ENCODE measurements at places on chromosomes 12 and 14.
A peak's percentile ranks its signal among the peaks of the same experiment; 100 is the strongest.

- DNase-seq: no peak
Measured at GRCh38 chr12:104567832-104568486, 111.2 kb downstream of the CHST11 start.

DNA sequence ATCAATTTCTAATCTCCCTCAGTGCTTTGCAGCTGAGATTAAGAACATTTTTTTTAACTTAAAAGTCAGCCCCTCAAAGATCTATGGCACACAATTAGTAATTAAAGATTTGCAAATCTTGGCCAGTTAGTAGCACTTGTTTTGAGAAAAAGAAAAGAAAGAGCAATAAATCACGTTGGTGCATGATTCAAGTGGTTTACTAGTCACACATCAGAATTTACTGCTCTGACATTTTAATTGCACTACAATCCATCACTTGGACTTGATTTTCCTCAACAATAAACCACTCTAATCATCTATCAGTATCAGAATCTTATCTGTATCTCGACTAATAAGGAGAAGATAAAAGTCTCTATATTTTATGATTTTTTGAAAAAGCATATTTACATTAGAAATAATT, 154.3 kb downstream of the HELB start:
- DNase-seq: no peak

DNA sequence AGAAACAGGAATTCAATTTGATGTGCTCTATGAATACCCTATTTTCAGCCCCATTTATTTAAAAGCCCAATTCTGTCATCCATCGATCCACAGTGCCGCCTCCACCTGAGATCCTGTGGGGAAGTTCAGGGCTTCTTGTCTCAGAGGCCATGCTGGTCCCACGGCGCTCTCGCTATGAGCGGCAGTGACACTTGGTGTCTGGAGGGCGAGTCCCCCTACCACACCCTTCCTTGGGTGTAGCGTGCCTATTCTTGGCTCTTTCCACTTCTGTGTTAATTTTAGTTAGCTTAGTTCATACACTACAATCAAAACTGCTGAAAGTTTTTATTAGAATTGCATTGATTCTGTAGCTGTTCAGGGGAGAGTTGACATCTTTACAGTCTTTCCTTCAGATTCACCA, 73.8 kb downstream of the DDX51 start:
- DNase-seq: no peak

DNA sequence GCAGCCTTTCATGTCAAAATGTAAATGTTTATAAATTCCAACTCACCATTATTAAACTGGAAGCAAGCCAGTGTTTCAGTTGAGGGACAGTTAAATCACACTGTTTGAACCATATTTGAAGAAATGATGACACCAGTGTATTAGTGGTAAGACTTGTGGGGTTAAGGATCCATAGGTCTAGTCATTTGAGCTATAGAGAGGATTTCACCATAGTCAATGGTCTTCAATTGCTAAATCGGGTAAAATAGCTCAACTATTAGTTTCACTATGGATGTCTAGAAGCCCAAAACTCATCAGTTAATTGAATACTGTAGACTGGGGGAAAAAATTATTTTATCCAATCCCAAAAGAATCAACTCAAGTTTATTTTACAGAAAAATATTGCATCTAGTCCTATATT, 659.1 kb downstream of the NRXN3 start:
- no peak for DNase-seq

- no peak for DNase-seq
Measured at GRCh38 chr12:95173392-95174251, 43.6 kb downstream of the FGD6 start.

- DNase-seq: no peak
Measured at GRCh38 chr14:29865299-29865698, 62.3 kb downstream of the PRKD1 start.

DNA sequence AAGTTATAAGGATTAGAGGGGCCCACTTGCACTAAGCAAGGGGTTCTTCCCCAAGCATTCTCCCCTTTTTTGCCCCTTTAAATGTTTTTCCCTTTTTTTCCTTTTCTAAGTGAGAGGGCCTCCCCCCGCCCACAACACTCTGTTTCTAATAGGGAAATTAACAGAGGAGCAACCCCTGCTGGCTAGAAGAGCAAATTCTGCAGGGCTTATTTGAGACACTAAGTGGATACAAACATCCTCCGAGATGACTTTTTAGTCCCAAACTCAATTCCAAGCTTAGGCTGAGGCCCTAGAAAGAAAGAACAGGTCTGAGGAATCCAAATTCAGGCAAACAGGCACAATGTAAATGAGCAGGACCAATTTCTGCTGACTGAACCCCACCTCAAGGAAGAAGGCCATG, 138.9 kb downstream of the GPR65 start:
- DNase-seq: no peak

- no peak for DNase-seq
Measured at GRCh38 chr12:120488057-120488640, 7.8 kb upstream of the DYNLL1 start.

DNA sequence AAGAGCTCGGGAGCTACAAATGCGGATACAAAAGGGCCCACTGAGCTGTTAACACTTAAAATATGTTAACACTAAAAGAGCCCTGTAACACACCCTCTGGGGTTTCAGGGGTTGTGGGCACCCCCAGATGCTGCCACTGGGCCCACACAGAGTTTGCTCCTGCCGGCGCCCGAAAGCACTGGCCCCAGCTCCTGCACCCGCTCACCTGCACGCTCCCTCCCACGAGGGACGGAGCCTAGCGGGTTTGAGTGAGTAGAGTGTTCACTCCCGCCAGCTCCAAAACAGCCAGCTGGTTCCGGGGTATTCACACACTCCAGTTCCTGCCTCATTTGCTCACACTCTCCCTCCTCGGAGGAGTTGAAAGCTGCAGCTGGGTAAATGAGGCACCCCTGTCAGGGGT, 357.7 kb downstream of the ETNK1 start:
- no peak for DNase-seq

DNA sequence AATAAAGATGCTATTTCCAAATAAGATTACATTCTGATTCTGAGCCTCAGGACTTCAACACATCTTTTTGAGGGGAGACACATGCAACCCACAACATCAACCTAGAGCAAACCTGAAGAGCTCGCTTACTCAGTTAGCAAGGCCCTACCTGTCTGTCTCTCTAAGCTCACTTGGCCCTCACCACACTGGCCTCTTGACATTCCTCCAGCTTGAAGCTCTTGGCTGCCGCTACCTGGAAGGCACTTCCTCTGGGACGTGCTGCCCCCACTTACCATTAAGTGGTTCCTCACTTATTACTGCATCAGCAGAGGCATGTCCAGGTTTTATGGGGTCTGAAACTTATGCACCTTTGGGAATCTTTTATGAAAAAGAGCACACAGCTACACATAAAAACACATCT, 354.8 kb downstream of the GALC start:
- DNase-seq: no peak

DNA sequence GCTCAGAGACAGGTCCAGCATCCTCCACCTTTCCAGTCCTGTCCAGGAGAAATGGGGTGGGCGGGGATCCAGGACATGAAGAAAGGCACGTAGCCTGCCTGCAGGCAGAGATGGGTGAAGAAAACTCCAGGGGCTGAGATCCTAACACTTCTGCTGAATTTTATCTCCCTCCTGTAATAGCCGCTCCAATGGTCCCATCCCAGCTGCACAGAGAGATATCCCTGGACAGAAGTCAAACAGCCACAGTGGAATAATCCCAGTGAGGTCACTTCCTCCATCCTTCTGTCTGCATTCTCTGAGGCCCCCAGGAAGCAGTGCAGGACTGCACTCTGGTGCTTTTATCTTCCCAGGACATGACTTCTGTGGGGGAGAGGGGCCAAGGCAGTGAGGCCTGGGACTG, 26.3 kb downstream of the KRT18 start:
- no peak for DNase-seq

GRCh38 chr14:100670017-100670752, 56.5 kb upstream of the DLK1 start:
- DNase-seq: no peak

DNA sequence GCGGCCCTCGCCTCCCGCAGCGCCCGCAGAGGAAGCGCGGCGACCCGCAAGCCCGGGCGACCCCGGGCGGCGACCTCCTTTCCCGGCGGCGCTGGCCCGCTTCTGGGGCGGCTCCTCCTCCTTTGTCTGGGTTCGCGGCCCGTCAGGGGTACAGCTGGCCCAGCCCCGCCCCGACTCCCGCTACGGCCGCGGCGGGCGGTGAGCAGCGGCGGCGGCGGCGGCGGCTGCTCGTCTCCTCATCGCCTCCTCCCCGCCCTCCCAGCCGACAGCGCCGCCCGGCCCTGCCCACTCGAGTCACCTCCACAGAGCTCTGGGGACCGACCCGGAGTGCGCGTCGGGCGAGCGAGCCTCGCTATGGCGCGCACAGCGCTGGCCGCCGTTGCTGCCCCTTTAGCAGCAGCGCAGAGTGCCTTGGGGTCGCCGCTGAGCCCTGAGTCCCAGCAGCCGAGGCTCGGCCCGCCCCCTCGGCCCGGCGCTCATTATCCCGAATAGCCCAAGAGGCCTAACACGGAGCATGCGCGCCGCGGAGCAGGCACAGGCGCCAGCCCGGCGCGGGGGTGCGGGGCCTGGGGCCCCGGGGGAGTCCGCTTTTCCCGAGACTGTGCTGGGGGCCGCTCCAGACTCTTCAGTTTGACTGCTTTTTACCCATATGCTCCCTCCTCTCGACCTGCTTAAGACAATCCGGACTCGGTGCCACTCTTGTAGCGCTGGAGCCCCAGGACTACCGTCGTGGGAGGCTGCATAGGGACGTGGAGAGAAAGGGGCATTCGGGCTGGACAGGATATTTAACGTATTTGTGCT, at the start of gene SOS2:
SOS2 (minus strand) TSS at position 104 of the 801 bp plus-strand sequence. CDS start 295 bp downstream, outside the sequence.
- peak; percentile 63 for DNase-seq

DNA sequence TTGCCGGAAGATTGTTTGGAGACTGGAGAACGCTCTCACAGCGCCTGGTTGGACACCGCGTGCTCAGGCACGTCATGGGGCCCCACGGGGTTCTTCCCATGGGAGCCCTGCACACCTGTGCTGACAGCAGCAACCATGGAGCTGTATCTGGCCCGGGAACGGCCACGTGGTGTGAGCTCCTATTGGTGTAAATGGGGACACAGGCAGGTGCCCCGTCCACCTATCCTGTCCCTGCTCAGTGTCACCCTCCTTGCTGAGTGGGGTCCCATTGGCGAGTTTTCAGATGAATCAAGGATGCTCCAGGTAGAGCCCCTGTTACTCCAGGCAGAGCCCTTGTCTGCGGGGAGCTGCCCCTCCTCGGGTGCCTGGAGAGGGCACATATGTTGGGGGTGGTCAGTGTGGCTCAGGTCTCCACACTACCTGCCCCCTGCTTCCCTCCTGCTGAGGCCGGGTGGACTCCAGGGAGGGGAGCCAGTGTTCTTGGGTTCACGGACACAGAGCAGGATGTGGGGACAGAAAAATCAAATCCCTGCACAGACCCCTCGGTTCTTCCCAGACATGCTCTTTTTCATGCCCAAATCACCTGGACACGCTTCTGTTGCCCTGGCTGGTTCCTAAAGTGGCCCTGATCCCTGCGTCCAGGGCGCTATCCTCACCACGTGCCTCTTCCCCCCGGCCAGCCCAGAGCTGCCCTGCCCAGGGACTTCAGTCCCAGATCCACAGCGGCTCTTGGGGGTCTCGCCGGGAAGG, 250.1 kb downstream of the ADGRD1 start:
- no peak for DNase-seq

DNA sequence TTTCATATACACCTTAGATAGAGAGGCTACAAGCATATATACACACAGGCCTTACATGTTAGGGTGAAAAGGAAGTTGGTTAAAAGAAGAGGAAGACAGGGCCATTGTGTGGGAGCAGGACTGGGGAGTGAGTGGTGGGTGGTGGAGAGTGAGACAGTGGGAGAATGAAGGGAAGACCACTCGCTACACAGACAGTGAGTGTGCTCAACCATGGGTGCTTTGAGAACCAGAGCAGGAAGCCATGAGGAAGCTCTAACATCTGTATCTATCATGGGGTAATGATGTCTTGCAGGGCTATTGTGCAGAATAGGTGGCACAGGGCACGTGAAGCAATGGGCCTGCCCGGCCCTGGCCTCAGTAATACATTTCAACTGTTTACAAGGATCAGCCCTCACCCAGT, 11.4 kb upstream of the KRT74 start:
- DNase-seq: no peak

- no peak for DNase-seq
Measured at GRCh38 chr12:24561882-24562770, 386.8 kb downstream of the BCAT1 start.

GRCh38 chr12:90924406-90924805, 30.6 kb downstream of the CCER1 start:
- no peak for DNase-seq

DNA sequence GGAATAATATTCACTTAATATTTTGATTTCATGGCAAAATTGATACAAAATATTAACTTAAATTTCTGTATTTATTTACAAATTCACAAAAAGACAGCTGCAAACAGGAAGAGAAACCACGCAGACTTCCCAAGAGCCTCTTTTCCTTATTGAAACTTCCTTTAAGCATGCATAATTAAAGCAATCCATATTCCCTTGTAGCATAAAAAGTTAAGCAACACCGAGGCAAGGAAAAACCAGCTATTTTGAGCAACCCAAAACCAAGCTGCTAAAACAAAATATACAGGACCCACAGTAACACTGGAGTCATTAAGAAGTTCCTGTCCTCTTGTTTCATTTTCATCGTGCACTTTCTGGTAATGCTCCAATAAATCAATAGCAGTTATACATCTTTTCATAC, 58.0 kb downstream of the EEA1 start:
- no peak for DNase-seq

DNA sequence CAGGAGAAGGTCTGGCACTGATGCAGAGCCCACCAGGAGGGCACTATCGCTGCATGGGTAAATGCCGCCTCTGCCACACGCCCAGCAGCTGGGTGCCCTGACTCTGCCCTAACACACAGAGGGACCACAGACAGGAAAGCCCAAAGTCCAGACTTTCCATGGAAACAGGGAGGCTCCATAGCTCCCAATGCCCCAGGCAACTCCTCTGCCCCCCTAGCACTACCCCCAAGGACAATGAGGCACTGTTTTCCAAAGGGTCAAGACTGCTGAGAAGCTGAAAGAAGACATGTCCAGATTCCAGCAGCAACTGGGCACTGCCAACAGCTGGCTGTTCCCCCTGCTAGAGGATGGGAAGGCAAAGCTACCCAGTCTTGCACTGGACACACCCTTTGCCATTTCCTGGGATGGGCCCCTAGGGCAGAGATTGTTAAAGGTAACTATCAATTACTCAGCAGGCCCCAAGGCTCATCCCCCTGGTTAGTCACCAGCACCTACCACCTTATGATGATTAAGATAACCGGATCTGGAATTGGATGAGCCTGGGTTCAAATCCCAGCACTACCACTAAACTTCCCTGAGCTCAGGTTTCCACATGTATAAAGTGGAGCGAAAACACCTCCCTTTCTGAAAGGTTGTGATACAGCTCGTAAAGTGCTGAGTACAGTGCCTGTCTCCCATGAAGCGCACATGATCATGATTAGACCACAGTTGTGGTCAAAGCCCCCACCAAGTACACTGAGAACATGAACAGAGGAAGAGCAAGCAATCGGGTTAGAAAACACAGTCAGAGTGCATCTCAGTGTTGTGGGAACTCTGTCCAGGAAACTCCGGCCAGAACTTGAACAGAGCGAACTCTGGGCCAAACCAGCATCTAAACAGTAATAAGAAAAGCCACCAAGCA, 3.3 kb downstream of the PXN start:
- no peak for DNase-seq

- no peak for DNase-seq
Measured at GRCh38 chr12:10960211-10960610, 21.1 kb upstream of the TAS2R14 start.

Data from esophagus squamous epithelium (tissue), 5 donors.